ENCODE measurements at places on chromosomes 3 and 15.

GRCh38 chr15:67049351-67050044, 15.9 kb upstream of the SMAD3 start:
- no peak for DNase-seq

DNA sequence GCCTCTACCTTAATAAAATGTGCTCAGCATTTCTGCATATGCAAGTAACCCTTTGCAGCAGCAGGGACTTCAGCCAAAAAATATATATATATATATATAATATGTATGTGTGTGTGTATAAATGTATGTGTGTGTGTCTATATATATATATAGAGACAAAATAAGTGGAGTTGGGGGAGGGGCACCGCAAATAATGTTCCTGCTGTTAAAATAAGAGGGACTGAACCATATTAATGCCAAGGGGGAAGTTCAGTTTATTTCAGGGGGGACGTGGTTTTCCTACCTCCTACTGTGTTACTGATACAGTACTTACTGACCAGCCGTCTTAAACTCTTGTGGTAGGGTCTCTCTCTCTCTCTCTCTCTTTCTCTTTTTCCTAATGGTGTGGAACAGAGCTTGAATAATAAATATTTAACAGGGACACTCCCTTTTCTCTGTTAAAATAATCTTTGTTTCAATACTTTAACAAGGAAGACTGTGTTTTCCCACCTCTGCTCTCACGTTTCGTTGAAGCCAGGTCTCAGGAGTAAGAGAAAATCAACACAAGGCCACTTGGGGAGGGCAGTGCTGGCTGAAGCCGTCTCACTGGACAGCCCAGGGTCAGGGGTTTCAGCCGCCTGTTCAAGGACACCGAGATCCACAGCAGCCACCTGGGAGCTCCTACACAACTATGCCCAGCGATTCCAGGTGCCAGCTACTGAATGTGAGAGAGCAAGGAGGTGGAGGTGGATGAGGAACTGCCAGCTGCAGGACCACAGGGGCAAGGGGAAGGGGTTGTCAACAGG, 42.8 kb upstream of the ADAMTSL3 start:
- no peak for DNase-seq

- DNase-seq = no peak
Observed at GRCh38 chr3:105822171-105823123, 46.4 kb downstream of the CBLB start.

GRCh38 chr3:41532976-41533375, 333.7 kb downstream of the CTNNB1 start:
- DNase-seq = no peak

DNA sequence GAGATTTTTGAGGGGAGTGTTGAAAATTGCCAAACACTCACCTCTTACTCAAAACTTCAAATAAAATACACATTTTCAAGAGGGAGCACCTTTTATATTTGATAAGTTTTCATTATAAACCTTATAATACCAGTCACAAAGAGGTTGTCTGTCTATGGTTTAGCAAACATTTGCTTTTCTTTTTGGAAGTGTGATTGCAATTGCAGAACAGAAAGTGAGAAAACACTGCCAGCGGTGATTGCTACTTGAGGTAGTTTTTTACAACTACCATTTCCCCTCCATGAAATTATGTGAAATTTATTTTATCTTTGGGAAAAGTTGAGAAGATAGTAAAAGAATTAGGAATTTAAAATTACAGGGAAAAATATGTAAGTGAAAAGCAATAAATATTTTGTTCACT, 20.1 kb downstream of the DIPK2A start:
- DNase-seq = no peak

DNA sequence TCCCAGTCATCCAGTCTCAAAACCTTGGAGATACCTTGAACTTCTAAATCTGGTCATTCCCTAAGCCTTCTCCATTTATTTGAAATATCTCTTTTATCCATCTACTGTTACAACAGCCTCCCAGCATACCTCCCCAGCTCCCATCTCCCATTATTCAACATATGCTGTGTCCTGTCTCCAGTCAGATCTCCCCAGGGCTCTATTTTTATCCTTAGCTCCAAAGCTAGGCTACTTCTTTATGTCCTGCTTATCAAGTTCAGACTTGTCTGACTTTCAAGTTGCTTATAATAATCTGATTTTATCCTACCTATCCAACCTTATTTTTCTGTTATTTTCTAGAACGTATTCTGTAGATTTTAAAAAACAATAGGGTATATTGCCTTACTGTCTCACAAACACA, 44.2 kb downstream of the IQGAP1 start:
- DNase-seq = no peak

GRCh38 chr3:41573591-41573990, 374.3 kb downstream of the CTNNB1 start:
- DNase-seq = no peak

- no peak for DNase-seq
Observed at GRCh38 chr3:168884353-168884903, 779.1 kb downstream of the MECOM start.

DNA sequence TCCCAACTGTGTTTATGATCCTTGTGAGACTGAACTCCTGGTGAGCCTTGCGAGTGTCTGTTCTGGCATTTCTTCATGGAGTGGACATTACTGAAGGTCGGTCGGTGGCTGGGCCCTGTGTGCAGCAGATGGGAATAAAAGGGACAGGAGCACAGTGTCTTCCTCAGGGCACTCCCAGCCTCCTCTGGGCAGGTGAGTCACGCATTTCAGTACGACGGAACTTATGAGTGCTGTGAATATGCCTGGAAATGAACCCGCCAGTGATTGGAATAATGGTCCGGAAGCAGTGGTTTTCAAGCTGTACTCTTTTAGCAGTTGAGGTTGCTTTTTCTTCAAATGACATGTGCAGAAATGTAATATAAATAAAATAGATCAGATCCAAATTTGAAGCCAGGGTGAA, 55.1 kb downstream of the LARS2 start:
- DNase-seq = no peak

GRCh38 chr3:196193736-196194541, 17.3 kb downstream of the ZDHHC19 start:
- DNase-seq = no peak

DNA sequence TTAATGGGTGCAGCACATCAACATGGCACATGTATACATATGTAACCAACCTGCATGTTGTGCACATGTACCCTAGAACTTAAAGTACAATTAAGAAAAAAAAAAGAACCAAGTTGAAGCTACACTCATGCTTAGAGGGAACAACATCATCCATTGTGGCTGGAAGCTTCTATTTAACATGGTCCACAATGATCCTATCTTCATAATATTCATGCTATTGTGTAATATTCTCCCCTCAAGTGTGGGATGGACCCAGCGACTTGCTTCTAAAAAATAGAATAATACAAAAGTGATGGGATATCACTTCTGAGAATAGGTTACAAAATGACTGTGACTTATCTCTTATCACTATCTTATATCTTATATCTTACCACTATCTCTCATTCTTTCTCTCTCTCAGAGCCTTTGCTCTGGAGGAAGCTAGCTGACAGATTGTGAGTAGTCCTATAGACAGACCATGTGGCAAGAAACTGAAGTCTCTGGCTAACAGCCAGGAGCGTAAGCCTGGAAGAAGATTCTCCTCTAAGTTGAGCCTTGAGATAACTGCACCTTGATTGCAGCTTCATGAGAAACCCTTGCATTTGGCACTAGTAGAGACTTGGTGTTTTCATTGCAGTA, 198.5 kb upstream of the MRPL3 start:
- no peak for DNase-seq

GRCh38 chr3:129577925-129578786, 28.3 kb downstream of the PLXND1 start:
- no peak for DNase-seq

DNA sequence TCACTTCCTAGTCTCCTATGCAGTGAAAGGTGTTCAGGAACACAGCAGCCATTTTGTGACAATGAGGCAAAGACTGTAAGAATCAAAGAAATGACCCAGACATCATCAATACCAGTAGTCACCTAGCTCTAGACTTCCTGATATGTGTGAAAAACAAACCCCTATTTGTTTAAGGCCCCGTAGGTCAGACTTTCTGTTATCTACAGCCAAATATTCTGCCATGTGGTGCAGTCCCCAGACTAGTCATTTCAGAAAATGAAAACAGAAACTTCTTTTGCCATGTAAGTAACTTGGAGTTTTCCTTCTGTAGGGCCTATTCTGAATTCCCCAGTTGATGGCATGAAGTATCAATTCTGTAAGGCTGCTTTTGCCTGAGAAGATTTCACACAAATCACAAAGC, 181.7 kb upstream of the SNTN start:
- no peak for DNase-seq

DNA sequence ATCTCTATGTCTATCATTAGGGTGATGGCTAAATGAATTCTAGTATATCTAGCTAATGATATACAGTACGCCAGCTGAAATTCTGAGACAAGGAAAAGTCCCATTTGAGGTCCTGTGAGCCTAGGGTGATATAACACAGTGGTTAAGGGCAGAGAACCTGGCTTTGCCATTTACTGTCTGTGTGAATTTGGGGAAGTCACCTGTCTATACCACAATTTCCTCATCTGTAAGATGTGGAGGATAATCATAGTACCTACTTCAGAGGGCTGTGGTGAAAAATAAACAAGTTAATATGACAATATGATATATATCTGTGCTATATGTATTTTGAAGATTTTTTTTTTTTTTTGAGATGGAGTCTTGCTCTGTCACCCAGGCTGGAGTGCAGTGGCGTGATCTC, 9.8 kb upstream of the ANKDD1A start:
- no peak for DNase-seq

DNA sequence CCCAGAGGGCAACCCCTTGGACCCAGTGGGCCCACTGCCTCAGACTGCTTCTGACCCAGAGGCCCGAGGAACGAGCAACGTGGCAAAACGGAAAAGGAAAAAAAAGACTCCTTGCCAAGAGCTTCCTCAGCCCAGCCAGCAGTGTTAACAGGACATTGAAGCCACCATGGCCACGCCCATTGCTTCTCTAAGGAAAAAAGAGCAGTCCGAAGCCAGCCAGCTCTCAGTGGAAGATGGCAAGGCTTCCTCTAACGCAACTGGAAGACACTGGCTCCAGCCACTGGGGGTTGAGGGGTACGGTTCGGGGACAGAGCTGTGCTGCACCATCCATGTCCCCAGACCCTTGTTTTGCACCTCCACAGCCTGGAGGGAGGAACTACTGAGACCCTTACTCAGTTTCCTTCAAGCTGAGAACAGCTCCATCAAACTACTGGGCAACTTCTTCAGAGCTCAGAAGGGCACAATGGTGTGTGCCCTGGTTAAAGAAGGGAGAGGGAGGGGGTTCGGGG, 10.7 kb downstream of the BMF start:
- no peak for DNase-seq

DNA sequence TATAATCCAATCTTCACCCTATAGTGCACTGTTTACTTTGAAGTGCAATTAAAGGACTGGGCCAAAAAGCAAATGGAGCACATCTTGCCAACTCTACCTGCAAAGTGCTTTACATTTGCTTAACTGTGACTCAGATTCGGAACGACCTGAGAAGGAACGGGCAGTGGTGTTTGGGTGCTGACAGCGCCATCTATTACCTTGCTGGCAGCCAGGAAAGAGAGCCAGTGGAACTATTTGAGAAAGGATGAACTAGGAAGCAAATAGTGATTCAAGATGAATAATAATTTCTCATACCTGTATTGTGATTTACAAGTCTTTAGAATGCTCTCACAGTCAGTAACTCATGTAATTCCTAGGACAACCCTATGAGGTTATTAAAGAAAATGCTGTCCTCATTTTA, 312.9 kb downstream of the PDCD6IP start:
- DNase-seq = no peak

GRCh38 chr15:77002954-77003912, 8.3 kb downstream of the PSTPIP1 start:
- no peak for DNase-seq

Data from NCI-H1930 (cell line).